ENCODE measurements at places on chromosomes 6 and 20.
A peak's percentile ranks its signal among the peaks of the same experiment; 100 is the strongest.

DNA sequence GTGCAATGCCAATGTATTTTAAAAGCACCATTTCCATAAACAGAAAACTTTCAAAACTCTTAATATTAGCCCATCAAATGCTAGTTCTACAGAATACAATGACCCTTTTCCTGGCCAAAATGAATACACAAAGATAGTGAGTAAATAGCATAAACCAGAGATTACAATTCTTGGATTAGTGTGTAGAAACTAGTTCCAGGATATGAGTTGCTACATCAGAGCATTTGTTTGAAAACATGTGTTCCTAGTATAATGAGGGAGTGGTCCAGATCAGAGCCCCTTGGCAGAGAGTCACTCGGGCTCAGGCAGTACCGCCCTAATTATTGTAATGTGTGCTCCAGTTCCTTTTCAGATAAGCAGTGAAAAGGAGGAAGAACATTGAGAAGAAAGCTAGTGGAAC, 63.7 kb upstream of the COL21A1 start:
- no peak for DNase-seq

GRCh38 chr6:13368079-13368730, 39.9 kb upstream of the TBC1D7 start:
- DNase-seq: no peak

GRCh38 chr6:149454346-149454848, 30.4 kb downstream of the ZC3H12D start:
- no peak for DNase-seq

DNA sequence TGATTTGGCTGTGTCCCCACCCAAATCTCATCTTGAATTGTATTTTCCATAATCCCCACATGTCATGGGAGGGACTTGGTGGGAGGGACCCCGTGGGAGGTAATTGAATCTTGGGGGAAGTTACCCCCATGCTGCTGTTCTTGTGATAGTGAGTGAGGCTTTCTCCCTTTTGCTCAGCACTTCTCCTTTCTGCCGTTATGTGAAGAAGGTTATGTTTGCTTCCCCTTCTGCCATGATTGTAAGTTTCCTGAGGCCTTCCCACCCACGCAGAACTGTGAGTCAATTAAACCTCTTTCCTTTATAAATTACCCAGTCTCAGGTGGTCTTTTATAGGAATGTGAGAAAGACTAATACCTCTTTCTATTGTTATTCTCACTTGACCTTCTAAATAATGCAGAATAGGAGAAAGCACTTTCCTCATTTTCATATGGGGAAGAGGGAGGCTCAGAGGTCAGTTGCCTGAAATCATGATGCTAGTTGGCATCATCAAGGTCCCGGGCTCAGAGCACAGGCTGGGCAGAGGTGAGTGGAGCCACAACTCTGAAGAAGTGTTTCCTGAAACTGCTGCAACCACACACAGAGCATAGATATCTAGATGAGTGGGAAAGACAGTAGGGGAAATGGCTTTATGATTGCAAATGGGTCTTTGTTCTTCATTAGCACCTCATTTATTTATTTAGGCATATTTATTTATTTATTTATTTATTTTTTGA, 191.0 kb downstream of the QKI start:
- no peak for DNase-seq

- no peak for DNase-seq
These were observed 9.6 kb upstream of the BPHL start for GRCh38 chr6:3108746-3109414.

GRCh38 chr6:41373919-41374617, 38.7 kb downstream of the NCR2 start:
- no peak for DNase-seq

- DNase-seq: no peak
These were observed 31.5 kb downstream of the PACSIN1 start for GRCh38 chr6:34497411-34497810.

GRCh38 chr20:1490643-1491195, 501 bp downstream of the SIRPB2 start:
- no peak for DNase-seq

DNA sequence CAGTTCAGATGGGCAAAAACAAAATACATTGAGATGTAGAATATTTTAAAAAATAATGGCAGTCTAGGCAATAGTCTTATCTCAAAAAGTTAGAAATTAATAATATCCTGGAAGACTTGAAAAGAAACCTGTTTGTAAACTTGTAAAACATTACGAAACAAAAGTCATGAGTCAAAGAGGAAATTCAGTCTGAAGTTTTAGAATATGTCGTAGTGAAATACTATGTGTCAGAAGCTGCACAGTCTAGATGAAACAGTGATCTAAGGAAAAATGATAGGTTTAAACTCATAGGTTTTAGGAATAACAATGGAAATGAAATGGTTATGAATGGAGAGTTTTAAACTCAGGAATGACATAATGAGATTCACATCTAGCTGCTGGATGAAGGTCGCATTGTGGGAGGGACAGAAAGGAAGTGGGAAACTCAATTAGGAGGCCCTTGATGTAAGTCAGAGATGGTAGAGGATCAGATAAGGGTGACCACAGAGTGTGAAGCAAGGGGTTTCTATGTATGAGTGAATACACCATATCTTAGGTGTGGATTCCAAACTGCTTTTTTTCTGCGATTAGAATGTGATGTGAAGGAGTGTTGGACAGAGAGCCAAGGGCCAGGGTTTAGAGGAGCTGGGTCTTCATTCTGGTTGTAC, 2.8 kb downstream of the SNRPB2 start:
- no peak for DNase-seq

GRCh38 chr6:44002593-44003344, 124.5 kb downstream of the MRPL14 start:
- DNase-seq: peak; percentile 38

DNA sequence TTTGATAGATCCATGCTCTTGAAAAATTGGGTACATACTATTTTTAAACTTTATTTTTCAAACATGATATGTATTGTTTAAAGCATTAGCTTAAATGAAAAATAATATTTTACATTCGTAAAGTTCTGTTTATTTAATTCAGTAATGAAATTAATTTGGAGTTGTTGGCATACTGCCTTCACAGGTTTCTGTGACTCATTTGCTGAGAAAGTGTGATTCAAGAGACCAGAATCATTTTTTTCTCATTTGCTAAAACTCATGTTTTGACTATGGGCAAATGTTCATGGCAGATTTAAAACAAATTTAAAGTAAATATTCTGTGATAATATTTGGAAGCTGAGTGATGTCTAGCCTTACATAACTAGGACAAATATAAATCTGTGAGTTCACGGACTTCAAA, 230.4 kb downstream of the BCKDHB start:
- DNase-seq: no peak

GRCh38 chr20:8431538-8432434, 299.7 kb downstream of the PLCB1 start:
- no peak for DNase-seq

- no peak for DNase-seq
These were observed 125.1 kb upstream of the SGK1 start for GRCh38 chr6:134443009-134443408.

DNA sequence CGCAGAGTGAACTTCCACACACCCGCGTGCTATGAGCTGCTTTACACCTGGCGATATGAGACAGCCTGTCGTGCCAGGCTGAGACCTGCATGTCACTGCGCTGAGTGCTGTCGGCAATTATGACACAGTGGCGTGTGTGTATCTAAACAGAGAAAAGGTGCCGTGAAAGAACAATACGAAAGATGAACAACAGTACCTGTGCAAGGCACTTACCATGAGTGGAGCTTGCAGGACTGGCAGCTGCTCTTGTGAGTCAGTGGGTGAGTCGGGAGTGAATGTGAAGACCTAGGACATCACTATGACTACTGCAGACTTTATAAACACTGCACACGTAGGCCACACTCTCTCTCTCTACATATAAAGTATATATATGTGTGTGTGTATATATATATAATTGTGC, 68.5 kb upstream of the DUSP22 start:
- no peak for DNase-seq

GRCh38 chr20:22775671-22776139, 191.3 kb upstream of the FOXA2 start:
- no peak for DNase-seq

DNA sequence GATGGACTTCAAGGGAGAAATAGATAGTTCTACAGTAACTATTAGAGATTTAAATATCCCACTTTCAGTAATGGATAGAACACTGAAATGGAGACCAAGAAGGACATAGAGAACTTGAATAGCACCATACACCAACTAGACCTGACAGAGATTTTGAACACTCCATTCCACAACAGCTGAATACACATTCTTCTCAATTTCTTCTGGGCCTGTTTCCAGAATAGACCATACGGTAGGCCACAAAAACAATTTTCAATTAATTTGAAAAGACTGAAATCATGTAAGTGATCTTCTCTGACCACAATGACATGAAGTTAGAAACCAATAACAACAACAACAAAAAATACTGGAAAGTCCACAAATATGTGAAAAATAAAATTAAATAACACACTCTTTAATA, 979.1 kb upstream of the FLRT3 start:
- no peak for DNase-seq

DNA sequence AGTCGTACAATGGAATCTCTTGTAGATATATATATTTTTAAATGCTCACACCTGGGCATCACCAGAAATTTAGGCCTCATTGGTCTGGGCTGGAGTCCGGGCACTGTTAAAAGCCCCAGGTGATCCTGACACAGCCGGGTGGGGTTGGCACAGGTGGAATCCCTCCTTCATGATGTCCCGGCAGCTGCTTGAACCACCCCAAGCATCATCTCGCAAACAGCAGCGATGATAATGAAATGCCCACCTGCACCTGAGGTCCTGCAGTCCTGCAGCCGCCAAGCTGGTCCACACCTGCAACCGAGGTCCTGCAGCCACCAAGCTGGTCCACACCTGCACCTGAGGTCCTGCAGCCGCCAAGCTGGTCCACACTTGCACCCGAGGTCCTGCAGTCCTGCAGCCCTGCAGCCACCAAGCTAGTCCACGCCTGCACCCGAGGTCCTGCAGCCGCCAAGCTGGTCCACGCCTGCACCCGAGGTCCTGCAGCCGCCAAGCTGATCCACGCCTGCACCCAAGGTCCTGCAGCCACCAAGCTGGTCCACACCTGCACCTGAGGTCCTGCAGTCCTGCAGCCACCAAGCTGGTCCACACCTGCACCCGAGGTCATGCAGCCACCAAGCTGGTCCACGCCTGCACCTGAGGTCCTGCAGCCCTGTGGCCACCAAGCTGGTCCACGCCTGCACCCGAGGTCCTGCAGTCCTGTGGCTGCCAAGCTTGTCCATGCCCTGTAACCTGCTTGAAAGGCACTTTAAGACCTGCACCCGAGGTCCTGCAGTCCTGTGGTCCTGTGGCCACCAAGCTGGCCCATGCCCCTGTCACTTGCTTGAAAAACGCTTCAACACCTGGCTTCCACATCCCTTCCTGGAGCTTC, 261.2 kb downstream of the DLL1 start:
- DNase-seq: no peak

- no peak for DNase-seq
These were observed 119.9 kb upstream of the PRND start for GRCh38 chr20:4601630-4602296.

GRCh38 chr20:13788167-13788834, 3.5 kb downstream of the NDUFAF5 start:
- peak; percentile 10 for DNase-seq

- DNase-seq: no peak
These were observed 73.8 kb upstream of the CCN6 start for GRCh38 chr6:111980143-111980542.

GRCh38 chr6:36280467-36280866, 10.6 kb downstream of the PNPLA1 start:
- DNase-seq: no peak

GRCh38 chr6:52712136-52712535, 41.2 kb downstream of the TMEM14A start:
- DNase-seq: no peak

DNA sequence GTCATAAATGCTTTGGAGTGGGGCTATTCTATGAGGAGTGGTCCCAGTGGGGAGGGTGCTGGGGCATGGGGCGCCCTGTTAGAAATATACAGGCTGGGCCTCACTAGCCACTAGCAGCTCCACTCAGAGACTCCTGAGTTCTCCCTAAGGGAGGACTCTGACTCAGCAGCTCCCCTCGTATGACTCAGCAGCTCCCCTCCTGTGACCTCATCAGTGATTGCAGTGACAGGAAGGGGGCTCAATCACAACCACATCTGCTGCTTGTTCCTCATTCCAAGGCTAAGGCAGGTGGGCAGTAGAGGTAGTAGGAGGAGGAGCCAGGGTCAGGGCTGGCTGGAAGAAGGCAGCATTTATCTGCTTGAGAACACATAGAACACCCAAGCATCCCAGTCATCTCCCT, 73.7 kb downstream of the PRND start:
- DNase-seq: peak; percentile 21

GRCh38 chr6:158568549-158568948, 8.7 kb downstream of the TMEM181 start:
- no peak for DNase-seq

GRCh38 chr6:40692337-40692736, 105.2 kb upstream of the LRFN2 start:
- no peak for DNase-seq

GRCh38 chr20:59222253-59223181, 58.9 kb downstream of the ZNF831 start:
- peak; percentile 79 for DNase-seq

GRCh38 chr20:33463332-33464101, 20.0 kb upstream of the SNTA1 start:
- DNase-seq: no peak

DNA sequence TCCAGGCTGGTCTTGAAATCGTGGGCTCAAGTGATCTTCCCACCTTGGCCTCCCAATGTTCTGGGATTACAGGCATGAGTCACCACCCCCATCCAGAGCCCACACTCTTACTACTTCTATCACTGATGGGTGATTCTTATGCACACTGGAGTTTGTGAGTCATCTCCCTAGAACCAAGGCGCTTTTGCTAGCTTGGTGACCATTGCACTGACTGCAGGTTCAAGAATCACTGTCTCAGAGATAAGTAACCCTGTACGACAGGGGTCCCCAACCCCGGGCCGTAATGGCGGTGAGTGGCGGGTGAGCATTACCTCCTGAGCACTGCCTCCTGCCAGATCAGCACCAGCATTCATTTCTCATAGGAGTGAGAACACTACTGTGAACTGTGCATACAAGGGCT, 118.8 kb downstream of the MAP3K7 start:
- DNase-seq: no peak

DNA sequence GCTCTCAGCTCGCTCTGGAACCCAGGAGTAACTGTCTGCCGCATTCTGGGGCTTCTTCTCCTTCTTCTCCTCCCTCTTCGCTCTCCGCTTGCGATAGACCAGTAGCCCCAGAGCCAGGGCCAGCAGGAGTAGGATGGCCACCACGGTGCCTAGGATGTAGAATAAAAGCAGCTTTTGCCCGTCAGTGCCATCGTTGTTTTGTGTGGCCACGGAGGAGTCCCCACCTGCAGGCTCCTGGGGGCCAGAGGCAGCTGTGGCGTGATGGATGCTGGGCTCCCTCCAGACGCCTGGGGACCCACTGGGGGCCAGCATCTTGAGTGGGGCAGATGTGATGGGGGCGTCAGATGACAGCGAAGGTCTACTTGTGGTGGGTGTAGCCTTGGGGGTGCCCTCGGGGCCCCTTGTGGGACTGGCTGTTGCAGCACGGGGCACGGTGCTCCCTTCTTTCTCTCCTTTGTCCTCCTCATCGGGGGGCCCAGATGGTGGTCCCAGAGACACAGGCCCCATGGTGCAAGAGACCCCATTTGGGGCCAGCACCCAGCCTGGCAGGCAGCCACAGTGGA, 1.8 kb downstream of the CD93 start:
- DNase-seq: no peak

GRCh38 chr20:17721802-17722486, 22.2 kb downstream of the BANF2 start:
- DNase-seq: no peak

GRCh38 chr6:24643920-24644319, 2.1 kb downstream of the KIAA0319 start:
- no peak for DNase-seq
